ENCODE measurements at places on chromosomes 2 and 18. TPM values are rescaled to one million over a fixed set of nuclear protein-coding genes. Genes with fewer than 3 reads are reported as not detected.

DNA sequence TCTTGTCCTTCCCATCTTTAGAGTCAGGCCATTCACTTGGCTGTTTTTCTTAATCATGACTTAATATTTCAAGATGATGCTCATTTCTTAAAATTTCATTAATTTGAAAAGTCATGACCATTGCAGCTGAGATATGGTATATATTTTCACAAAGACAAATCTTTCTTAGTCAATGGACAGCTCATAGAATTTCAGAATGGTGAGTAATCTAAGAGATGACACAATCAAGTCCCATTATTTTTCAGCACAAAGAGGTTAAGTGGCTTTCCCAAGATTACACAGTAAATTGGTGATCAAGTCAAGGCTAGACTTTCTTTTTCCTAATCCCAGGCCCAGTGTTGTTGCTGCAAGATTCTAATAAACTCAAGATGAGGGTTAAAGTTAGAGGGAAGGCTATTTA lies 34.4 kb upstream of the NT5C1B start:
- DNase-seq, result no peak

DNA sequence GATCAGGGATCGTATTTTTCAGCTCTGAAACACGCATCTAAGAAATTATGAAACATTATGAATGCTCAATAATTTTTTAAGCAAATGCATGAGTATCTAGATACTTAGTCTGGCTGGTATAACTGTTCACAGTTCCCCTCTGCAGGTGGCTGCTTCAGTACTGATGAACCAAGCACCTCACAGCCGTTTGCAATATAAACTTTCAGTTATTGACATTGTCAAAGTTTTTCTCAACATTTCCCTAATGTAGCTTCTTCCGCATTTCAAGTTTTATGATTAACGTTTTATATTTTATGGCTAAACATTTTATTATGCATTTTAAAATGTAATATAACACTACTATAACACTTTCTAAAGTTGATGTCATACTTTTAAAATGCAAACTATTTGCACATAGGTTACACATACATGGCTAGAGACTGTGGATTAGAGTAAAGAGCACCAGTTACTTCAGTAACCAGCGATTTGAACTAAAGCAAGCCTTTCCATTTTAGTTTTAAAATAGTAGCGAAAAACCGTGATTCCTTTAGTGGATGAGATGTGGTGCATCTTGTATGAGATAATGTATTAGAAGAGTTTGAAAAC lies 495.4 kb downstream of the XIRP2 start:
- no peak for DNase-seq

RAB6D gene
- total RNA-seq, result not detected

IL1F10 gene
- total RNA-seq, result not detected

DNA sequence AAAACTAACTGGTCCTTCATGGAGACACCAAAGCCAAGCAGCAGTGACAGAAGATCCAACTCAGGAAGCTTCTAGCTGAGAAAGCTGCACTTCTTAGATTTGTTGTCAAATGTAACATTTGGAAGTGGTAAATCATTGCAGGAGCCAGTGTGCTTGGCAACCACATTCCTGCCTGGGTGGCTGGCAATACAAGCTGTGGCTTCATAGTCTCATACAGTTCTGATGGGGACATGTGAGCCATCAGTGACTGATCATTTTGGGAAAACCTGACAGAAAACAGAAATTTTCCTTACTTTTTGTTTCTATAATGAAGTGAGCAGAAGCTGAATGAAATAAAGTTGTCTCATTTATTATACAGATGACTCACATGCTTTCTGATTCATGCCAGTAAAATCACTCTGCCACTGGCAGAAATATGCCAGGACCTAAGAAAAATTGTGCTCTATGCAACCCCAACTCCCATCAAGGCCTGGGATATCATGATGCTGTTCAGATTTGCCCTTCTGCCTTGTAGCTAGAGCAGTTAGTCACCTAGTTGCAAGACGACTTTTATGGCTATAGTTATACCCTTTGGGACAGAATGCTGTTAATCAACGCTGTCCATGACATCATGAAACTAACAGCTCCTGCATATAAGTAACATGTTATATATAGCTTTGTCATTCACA lies 508.1 kb downstream of the ADCYAP1 start:
- DNase-seq, result no peak

DNA sequence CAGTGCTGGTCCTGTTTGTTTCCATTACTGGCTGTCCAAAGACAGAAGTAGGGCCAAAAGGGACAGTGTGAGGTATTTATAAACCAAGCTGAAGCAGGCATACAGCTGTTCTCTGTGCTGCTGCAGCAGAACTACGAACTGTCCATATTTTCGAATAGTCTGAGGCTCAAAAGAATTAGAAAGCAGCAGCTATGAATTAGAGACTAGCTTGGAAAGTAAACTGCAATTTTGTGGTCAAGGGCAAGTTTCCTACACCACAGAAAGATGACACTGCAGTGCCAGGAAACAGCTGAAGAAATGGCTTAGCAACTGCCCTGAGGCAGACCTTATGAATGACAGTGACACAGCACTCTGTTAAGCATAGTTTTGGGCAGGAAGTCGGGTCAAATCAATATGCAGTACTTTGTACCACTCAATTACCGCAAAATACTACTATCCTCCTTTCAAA lies 125.3 kb downstream of the TMEM131 start:
- DNase-seq, result peak; percentile 92
